ENCODE measurements at places on chromosomes 1 and 21.
A peak's percentile ranks its signal among the peaks of the same experiment; 100 is the strongest.

- DNase-seq: no peak
Measured at GRCh38 chr1:188652678-188653077, 1823.9 kb downstream of the PLA2G4A start.

DNA sequence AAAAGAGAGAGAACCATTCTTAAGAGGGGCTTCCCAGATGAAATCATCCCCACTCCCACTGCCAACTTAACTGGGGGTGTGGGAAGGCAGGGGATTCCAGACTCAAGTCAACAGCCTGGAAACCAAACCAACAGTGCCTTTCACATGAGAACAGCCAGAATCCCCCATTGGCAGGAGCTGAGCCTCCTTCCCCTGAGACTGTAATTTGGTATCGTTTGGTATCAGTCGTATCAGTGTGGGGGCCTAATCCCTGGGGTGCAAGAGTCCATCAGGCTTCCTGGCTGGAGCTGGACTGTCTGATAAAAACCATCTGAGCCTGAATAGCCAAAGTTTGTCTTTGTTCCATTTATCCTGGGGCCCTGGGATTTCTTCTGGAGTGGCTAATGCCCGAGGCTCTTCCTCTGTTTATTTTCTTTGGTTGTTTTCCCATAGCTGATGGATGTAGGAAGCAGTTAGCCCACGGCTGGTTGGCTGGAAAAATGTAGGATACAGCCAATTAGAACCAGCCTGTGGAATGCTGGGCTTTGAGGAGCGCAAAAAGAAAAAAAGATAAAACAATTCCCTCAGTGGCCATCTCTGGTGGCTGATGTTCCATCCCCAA, 84.6 kb downstream of the LAMC2 start:
- DNase-seq: peak; percentile 14

GRCh38 chr1:151816548-151817352, 11.5 kb upstream of the LINGO4 start:
- no peak for DNase-seq

DNA sequence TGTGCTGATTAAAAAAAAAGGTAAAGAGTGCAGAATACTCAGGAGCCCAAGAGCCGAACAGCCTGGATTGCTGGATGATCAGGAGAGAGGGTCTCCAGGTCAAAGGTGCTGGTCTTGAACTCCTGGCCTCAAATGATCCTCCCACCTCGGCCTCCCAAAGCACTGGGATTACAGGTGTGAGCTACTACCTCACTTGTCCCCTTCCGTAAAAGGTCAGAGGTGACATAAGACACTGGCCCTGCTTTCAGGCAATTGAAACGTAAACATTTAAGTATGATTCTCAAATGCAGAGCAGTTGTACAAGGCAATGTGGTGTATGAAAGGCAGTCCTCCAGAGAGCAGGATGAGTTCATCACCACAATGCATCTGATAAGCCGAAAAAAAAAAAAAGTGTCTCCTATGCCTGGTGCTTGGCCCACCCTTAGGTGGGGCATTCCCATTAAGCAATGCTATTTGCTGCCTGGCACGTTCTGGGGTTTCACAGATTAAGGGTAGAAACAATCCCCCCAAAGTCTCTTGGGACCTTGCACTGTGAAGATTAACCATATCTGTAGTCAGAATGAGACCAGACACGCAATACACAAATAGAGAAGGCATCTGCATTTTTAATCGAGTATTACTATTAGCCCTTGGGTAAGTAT, 47.7 kb downstream of the PARP1 start:
- DNase-seq: no peak

- DNase-seq: no peak
Measured at GRCh38 chr1:51564124-51564523, 45.1 kb upstream of the EPS15 start.

DNA sequence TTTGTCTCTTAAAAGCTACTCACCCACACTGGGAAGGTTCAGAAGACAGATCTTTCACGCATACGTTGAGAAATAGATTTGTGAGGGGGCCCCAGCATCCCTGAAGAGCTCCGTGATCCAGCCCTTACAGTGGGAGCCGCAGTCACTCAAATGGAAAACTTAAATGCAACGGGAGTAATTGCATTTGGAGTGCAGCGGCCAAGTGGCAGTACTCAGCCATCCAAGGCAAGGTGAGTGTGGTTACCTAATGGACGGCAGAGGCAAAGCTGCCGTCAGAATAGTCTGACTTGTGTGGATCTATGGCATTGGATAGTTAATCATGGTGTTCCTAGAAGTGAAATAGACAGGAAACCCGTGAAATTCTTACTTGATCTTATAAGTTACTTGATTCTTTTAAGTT, 5.1 kb downstream of the SPSB1 start:
- no peak for DNase-seq

GRCh38 chr1:244603498-244603897, 49.4 kb upstream of the DESI2 start:
- DNase-seq: no peak
